ENCODE measurements at places on chromosomes 2 and 18. TPM values are rescaled to one million over a fixed set of nuclear protein-coding genes. Genes with fewer than 3 reads are reported as not detected.

DNA sequence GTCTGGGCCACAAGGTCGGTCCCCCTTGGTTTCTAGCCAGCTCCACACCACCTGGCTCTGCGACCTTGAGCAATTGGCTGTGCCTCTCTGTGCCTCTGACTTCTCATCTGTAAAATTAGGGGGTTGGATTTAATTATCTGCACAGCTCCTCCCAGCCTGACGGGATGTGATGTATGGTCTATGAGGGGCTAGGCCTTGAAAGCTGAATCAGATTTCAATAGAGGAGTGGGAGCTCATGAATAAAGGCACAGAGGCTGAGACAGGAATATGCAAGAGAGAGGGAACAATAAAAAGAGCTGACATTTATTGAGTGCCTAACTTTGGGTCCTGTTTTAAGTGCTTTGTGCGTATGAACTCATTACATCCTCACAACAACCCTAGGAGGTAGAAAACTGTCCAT is 104.7 kb downstream of the ALK start:
- no peak for DNase-seq
- no peaks in the 10 kb centered on the region for H3K36me3 ChIP-seq
- H3K4me1 ChIP-seq: no peaks in the 10 kb centered on the region
- H3K27ac ChIP-seq: no peak overlapping the region

DNA sequence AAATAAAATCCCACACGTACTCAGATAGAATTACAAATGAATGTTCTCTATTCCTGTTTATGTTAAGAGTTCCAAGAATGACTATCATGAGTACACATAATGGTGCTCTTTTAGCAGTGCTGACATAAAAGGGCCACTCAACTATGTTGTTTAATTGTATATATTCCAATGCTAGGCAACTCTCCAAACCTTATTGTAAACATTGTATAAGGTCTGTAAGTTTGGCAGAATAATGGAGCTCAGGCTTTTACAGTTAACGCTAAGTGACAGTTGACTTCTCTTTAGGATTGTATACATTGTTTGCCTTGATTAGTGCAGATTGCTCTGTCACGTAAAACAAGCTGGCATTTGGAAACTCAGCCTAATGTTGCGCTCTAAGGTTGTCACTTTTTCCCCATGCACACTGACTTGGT is 20.8 kb downstream of the RBMS1 start:
- H3K27ac ChIP-seq: no peak overlapping the region
- no peaks in the 10 kb centered on the region for H3K36me3 ChIP-seq
- no peak for DNase-seq

DNA sequence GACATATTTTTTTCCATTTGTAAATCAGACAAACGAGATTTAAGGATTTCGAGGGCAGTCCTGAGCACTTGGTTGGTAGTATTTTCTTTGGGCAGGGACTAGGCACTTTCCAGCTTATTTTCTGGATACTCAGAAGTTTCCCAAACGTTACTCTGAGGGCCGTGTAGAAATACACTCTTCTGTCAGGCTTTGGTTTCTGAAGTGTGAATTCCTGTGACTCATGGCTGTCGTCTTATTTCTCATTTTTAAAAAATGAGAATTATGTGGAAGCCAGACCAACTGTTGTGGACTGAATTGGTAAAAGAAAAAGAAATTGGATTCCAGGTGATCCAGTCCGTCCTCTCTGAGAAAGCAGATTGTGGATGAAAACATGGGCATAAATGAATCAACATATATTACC is 658.6 kb upstream of the FANCL start:
- no peak overlapping the region for H3K4me3 ChIP-seq
- no peak overlapping the region for H3K27ac ChIP-seq
- DNase-seq: no peak
- no peaks in the 10 kb centered on the region for H3K36me3 ChIP-seq
- H3K27me3 ChIP-seq: no peaks in the 10 kb centered on the region
- no peaks in the 10 kb centered on the region for H3K4me1 ChIP-seq

DNA sequence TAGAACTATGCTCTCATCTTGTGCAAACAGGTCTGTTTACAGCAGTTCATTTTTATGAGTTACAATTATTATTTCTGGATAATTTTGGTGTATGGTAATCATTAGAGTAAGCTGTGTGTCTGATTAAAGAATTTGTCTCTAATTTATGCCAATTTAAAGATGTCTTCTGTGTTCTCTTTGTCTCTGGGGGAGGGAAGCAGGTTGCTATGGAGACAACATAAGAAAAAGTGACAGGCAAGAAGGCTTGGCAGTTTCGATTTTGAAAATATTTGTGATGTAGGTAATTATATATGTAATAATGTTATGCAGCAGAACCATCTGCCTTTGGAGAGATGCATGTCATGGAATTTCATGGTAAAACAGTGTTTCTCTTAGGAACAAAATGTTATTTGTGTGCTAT is 78.2 kb downstream of the SH3RF3 start:
- H3K36me3 ChIP-seq: no peaks in the 10 kb centered on the region
- H3K27me3 ChIP-seq: no peaks in the 10 kb centered on the region
- no peak overlapping the region for H3K27ac ChIP-seq
- no peak overlapping the region for H3K4me3 ChIP-seq
- DNase-seq: no peak
- H3K4me1 ChIP-seq: peaks cover 28% of the 10 kb centered on the region

DNA sequence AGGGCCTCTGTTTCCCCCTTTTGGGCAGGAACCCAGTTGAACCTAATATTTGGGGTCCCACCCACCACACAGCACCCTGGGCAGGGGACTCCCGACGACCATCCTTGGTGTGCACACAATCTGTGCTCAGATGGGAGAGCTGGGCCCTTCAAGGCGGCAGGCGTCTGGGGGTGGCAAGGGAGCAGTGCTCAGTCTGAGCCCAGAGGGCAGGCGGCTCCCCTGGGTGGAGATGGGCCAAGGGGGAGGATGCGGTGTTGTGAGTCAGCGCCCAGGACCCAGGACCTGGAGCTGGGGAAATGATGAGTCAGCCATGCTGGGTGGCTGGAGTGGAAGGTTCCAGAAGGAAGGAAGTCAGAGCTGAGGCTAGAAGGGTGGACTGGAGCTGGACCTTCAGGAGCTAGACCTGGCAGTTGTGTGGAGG is 3.8 kb downstream of the PROM2 start:
- no peaks in the 10 kb centered on the region for H3K27me3 ChIP-seq
- H3K27ac ChIP-seq: no peak overlapping the region
- no peaks in the 10 kb centered on the region for H3K4me1 ChIP-seq
- no peak overlapping the region for H3K4me3 ChIP-seq

- no peaks in the 10 kb centered on the region for H3K4me1 ChIP-seq
- no peak for DNase-seq
- no peaks in the 10 kb centered on the region for H3K27me3 ChIP-seq
- H3K27ac ChIP-seq: no peak overlapping the region
- no peaks in the 10 kb centered on the region for H3K36me3 ChIP-seq
- no peak overlapping the region for H3K4me3 ChIP-seq
Measured at GRCh38 chr2:37507703-37508102, 163.3 kb downstream of the QPCT start.

- no peaks in the 10 kb centered on the region for H3K36me3 ChIP-seq
- H3K27me3 ChIP-seq: peaks cover 3% of the 10 kb centered on the region
- H3K4me1 ChIP-seq: no peaks in the 10 kb centered on the region
- H3K4me3 ChIP-seq: no peak overlapping the region
- no peak for DNase-seq
- no peak overlapping the region for H3K27ac ChIP-seq
Measured at GRCh38 chr2:164954186-164954585, 1.1 kb downstream of the SLC38A11 start.

DNA sequence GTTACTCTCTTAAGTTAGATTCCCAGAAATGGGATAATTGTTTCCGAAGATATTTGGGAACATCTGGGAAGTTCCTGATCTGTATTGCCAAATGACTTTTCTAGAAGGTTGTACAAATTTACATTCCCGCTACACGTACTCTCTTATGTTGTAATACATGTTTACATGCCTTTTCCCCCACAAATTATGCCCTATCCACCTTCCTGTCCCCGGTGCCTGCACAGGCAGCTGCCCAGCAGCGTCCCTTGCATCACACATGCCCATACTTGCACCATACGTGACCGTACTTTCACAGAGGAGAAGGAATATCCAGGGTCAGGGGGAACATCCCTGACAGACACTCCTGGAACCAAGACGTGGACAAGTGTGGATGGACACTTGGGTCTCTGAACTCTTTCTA is 24.2 kb upstream of the KLF11 start:
- no peaks in the 10 kb centered on the region for H3K27me3 ChIP-seq
- no peaks in the 10 kb centered on the region for H3K36me3 ChIP-seq
- no peaks in the 10 kb centered on the region for H3K4me1 ChIP-seq
- no peak overlapping the region for H3K4me3 ChIP-seq
- no peak for DNase-seq
- H3K27ac ChIP-seq: no peak overlapping the region

- no peaks in the 10 kb centered on the region for H3K27me3 ChIP-seq
- peaks cover 87% of the 10 kb centered on the region for H3K4me1 ChIP-seq
- H3K36me3 ChIP-seq: peaks cover 2% of the 10 kb centered on the region
Measured at GRCh38 chr2:215845839-215846586, 167.3 kb downstream of the MREG start.

DNA sequence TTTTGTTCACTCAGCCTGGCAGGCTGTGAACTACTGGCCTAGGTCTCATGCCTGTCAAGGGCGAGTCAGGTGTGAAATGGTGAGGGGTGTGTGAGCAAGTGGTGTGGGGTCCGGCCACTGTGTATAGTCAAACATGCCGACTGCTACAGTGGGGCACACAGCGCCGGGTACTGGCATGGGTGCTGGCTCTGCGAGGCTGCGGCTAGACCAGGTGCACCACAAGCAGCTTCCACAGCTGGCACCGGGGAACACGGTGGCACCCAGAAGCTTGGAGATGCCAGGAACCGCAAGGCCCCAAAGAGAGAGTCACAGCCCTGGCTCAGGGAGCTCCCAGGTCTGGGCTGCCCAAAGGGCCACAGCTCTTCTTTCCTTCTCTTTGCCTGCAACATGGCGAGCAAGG is 49.7 kb downstream of the CCDC68 start:
- no peak overlapping the region for H3K4me3 ChIP-seq
- DNase-seq: no peak
- no peak overlapping the region for H3K27ac ChIP-seq
- no peaks in the 10 kb centered on the region for H3K36me3 ChIP-seq
- H3K4me1 ChIP-seq: no peaks in the 10 kb centered on the region

DNA sequence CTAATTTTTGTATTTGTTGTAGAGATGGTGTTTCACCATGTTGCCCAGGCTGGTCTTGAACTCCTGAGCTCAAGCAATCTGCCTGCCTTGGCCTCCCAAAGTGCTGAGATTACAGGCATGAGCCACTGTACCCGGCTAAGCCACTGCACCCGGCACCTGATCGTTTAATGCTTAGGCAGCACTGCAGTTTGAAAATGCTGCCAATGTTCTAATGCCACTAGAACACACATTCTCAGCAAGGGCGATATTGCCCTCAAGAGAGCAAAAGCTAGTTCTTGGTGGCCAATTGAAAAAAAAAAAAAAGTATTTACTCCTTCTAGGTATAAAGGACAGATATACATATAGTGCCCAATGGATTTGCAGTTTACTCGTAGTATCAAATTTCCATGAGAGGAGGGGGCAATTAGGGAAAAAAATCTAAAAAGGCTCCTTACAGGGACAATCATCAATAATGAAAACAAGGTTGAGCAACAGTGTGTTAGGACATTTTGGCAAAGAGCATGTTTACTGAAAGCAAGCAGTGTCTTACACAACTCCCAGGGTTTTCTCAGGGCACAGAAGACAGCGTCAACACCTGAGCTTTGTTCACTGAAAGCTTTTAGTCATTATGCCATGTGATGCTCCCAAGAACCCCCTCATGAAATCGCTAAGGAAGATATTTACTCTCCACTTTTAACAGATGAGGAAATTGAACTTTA is 199.9 kb upstream of the PKDCC start:
- H3K27me3 ChIP-seq: peaks cover 14% of the 10 kb centered on the region
- H3K36me3 ChIP-seq: no peaks in the 10 kb centered on the region
- no peak for DNase-seq
- no peak overlapping the region for H3K27ac ChIP-seq

GRCh38 chr2:201285499-201285898 is 25.2 kb downstream of the CASP8 start:
- H3K27me3 ChIP-seq: no peaks in the 10 kb centered on the region
- H3K27ac ChIP-seq: no peak overlapping the region
- no peaks in the 10 kb centered on the region for H3K36me3 ChIP-seq
- no peak for DNase-seq
- no peaks in the 10 kb centered on the region for H3K4me1 ChIP-seq

GRCh38 chr2:102597788-102598187 is 21.6 kb upstream of the SLC9A2 start:
- no peak for DNase-seq
- no peak overlapping the region for H3K4me3 ChIP-seq
- H3K27me3 ChIP-seq: peaks cover 3% of the 10 kb centered on the region
- H3K27ac ChIP-seq: no peak overlapping the region
- no peaks in the 10 kb centered on the region for H3K36me3 ChIP-seq

- no peak overlapping the region for H3K27ac ChIP-seq
- H3K36me3 ChIP-seq: no peaks in the 10 kb centered on the region
- no peak overlapping the region for H3K4me3 ChIP-seq
- no peaks in the 10 kb centered on the region for H3K4me1 ChIP-seq
- DNase-seq: no peak
- peaks cover 4% of the 10 kb centered on the region for H3K27me3 ChIP-seq
Measured at GRCh38 chr18:77012806-77013541, 119.6 kb downstream of the MBP start.

- no peaks in the 10 kb centered on the region for H3K27me3 ChIP-seq
- no peak overlapping the region for H3K4me3 ChIP-seq
- no peaks in the 10 kb centered on the region for H3K36me3 ChIP-seq
Measured at GRCh38 chr2:108943751-108944150, 45.3 kb downstream of the EDAR start.

- H3K4me1 ChIP-seq: no peaks in the 10 kb centered on the region
- DNase-seq: no peak
- no peak overlapping the region for H3K4me3 ChIP-seq
- H3K36me3 ChIP-seq: no peaks in the 10 kb centered on the region
- H3K27me3 ChIP-seq: no peaks in the 10 kb centered on the region
- no peak overlapping the region for H3K27ac ChIP-seq
Measured at GRCh38 chr18:38606841-38607240, 1041.2 kb upstream of the CELF4 start.

Gene SAG
- total RNA-seq: not detected

Gene FBXO48
- 0.83 TPM for total RNA-seq

Gene WDR35
- total RNA-seq: 8.0 TPM

Gene RPRM
- not detected for total RNA-seq

Gene RNF144A
- total RNA-seq: 28.8 TPM

Gene ZNF892
- 3.8 TPM for total RNA-seq

Gene REG1B
- not detected for total RNA-seq

Gene GPBAR1
- total RNA-seq: 0.60 TPM

Gene RNF138
- total RNA-seq: 24.6 TPM

Measured in endothelial cell of umbilical vein (primary cell).